Smooth muscle cell of the brain vasculature (primary cell): ENCODE measurements at places on chromosomes 7 and 10.

GRCh38 chr7:137798073-137798763, 48.6 kb downstream of the DGKI start:
- no peak for DNase-seq

DNA sequence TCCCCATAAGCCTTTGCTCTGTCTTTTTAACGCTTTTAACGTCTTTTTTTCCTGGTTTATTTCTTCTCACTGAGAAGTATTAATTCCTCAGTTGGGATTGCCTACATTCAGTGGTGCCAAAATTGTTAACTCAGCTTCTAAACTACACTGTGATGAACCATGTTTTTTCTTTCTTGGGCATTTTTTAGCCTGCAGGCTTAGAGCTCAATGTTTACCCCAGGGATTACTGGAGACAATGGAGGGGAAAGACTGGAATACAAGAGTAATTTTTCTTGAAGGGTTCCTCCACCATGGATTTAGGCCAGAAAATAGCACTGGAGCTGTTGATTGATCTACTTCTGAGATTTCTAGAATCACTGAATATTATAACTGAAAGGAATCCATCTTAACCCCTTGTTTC, 19.8 kb downstream of the STAMBPL1 start:
- no peak for DNase-seq

DNA sequence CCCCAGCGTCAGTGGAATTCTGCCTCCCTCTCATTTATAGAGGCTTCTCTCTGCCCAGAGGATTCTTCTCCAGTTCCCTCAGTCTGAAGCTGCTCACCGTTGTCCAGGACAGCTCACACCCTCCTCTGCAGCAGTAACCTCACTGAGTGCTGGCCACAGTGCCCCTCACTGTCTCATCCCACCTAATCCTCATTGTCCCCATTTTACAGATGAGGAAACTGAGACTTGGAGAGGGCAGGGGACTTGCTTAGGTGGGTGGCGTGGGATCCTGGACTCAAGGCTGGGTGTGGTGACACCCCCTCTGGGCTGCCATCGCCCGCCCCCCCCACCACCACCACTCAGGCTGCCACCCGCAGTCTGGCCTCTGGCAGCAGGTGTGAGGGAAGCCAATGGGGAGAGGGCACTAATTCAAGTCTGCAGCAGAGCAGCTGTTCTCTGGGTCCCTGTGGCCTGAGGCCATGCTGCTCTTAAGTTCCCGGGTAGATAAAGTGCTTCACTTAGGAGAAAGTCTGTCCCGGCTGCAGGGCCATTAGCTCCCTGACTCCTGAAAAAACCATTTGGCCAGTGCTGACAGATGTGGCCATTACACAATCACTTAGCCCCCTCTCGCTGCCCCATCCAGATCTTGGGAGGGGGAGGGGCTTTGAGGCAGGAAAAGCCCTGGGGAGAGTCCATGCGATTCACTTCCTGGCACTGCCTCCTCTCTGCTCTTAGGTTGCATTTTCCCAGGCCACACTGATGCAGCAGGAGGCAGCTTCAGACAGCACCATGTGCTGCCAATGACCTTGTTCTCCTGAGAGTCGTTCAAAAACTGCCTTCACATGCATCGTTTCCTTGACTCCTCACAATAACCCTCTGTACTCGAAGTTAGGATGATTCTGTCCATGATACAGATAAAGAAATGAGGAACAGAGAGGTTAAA, 36.3 kb downstream of the DRGX start:
- peak; percentile 88 for DNase-seq

DNA sequence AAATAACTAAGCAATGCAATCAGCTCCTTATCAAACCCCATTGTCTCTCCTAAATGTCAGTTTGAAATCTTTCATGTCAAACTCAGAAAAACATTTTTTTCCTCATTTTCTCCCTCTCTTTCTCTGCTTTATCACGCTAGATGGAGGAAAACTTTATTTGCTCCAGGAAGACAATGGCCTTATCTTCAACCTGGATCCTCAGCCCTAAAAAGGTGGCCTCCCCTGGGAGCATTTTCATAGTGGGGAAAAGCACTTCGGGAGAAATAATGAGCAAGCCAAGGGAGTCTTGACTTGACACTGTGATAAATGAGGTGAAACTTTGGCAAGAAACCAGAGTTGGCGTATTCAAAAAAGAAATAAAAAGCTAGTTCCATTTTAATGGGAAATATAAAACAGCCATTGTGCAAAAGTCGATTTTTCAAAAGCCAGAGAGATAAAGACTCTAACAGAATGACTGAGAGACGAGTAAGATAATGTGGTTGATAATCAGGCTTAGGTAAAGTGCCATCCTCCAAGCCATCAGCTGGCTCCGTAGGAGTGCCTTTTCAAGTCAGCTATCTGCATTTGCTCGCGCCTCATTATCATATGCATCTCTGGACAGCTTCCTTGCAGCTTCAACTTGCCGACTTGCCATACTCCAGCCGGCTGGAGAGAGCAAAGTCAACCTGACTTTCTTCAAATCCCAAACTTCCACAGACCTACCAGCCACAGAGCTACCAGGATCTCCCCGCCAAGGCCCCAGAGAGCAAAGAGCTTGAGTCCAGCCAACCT, 19.9 kb downstream of the HABP2 start:
- no peak for DNase-seq

GRCh38 chr7:29248713-29249382, 54.3 kb downstream of the CHN2 start:
- DNase-seq: no peak

DNA sequence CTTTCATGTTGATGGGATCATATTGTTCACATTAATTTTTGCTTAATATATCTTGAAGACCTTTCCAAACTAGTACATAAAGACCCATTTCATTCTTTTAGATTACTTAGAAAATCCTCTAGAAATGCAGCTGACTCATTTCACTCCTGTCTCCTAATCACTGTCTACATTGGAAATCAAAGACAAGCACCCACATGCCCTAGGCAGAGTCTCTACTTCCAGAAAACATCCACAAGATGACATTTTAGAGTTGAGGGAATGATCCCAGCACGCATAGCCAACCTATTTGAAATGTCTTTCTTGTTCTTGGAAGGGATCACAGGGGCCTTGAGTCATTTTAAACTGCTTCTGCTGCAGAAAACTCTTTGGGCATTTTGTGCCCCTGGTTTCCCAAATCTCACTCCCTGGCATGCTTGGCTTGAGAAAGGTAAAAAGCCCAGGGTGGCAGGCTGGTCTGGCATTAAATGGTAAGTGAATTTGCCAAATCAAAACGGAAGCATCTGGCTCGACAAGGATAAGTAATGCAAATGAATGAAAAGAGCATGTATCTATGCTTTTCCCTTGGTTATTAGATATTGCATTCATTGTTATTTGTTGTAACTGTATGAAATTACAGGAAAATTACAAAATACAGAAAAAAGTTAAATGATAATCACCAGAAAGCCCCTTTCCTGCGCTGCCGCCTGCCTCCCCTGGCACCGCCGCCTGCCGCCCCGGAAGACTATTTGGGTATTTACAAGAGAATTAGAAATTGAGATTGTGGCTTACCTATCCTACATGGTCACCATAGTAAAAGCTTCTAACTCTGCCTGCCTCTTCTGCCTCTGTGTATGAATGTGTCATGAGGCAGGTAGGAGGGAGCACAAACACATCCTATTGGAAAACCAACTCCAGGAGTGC, 225.3 kb downstream of the PTEN start:
- no peak for DNase-seq

- DNase-seq: no peak
Observed at GRCh38 chr7:102214477-102215072, 72.1 kb upstream of the SH2B2 start.

GRCh38 chr10:7027913-7028808, 382.7 kb downstream of the SFMBT2 start:
- DNase-seq: no peak

GRCh38 chr7:139635526-139636302, 112.2 kb downstream of the CLEC2L start:
- DNase-seq: no peak

- DNase-seq: no peak
Observed at GRCh38 chr7:90957883-90958282, 306.4 kb upstream of the FZD1 start.

DNA sequence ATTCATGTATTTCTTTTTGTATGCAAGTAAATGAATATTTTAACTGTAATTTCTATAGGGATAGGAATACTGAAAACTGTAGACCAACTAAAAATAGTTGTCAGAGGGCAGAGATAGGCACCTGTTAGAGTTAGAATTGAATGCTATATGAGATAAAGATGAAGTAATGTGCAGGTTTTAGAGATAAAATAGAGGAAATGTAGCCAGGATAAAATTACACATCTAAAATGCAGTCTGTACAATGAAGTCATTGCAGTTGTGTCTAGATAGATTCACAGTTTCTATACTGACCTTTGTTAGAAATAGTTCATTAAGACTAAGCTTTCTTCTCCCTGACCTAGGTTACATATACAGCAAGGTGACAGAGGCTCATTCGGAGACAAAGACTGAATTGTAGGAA, 46.2 kb downstream of the SMNDC1 start:
- no peak for DNase-seq

- DNase-seq: no peak
Observed at GRCh38 chr7:5082806-5083205, 37.1 kb downstream of the RBAK start.

- no peak for DNase-seq
Observed at GRCh38 chr10:132037676-132037975, 28.1 kb upstream of the JAKMIP3 start.

DNA sequence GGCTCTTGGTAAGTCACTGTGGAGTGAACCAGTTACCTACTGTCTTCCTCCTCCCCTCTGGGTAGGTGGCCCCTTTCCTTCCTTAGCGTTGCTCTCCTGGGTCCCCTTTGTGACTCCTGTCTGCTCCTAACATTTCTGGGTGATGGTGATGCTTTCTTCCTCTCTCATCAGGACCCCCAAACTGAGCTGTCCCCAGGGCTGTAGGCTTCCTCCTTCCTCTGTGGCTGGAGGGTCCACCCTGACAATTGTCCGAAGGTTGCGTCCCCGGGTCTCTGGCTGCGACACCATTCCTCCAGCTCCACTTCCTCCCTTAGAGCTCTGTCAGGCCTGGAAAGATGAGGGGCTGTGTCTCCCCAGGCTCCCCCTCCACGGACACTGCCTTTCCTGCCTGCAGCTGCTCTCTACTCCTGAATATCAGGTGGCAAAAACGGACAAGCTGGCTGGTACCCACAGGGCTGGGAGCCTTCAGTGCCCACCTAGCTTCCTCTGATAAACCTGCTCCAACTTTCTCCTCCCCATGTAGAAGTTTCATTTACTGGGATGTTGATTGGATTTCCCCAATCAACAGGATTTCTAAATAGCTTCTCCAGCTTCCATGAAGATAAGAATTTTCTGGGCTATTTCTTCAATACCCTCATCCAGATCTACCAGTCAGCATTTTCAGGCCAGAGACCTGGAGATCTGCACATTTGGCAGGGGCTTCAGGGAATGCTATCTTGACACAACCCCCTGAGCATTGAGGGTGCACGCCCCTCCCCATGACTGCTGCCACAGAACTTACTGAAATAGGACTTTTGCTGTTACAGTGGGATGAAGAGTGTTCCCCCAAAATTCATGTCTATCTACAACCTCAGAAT, 506.5 kb downstream of the TCERG1L start:
- DNase-seq: no peak

DNA sequence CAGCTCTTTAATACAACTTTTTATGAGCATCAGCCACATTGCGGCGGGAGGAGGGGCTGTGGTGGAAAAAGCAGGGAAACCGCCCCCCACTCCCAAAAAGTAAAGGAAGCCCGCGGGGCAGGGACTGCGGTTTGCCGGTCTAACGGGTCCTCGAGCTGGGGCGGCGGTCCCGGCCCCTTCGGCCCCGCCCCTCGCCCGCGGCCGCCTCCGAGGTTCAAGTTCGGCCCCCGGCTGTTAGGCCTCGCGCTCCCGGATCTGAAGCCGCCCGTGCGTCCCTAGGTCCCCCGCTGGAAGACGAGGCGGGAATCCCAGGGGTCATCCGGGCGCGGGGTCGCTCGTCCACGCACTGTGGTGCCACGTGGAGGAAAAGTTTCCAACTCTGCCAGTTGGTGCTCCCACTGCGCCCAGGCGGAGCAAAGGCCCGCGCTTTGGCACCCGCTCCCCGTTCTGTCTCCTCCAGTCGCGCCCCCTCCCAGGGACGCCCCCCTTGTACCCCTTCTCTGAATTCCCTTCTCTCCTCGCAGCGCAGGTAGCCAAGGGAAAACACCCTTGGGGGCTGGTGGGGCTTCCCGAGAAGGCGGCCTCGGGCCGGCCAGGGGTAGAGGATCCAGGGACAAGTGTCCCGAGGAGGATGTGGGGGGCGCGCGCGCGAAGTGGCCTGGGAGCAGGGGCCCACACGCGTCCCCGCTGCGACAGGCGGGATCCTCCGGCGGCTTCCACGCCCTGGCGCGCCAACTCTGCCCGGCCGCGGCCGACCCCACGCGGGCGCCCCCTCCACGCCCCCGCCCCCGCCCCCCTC, 798 bp upstream of the AUTS2 start:
- DNase-seq: no peak

DNA sequence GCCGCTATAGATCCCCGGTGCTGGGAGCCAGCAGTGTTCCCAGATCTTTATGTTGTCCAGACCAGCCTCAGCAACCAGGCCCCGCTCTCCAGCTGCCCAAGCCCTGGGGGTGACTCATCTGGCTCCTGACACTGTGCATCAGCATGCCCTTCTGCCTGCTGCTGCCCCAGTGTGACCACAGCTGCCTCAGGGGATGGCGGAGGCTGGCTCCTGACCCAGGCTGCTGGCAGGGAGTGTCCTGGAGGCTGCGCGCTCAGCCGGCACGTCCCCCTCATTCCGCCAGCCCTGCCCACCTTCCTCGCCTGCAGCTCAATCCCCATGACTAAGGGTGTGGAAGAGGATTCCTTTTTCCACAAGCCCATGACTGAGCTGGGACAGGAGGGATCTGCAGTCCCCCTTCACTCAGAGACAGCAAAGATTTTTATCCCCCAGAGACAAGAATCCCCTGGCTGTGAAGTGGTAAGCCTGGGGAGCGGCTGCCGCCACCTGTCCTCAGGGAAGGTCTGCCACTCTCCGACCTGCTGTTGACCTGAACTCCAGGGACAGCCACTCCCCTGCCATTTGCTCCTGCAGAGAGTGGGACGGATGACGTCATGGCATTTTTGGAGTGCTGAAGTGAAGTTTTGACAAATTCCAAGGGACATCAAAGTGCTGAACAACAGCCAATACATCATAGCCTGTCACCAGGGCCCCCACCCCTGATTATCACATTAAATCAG, 182.8 kb upstream of the BMPER start:
- DNase-seq: peak; percentile 40

GRCh38 chr10:93390306-93391090, 91.6 kb downstream of the MYOF start:
- DNase-seq: no peak
